ENCODE measurements at places on chromosomes 2 and 18.

DNA sequence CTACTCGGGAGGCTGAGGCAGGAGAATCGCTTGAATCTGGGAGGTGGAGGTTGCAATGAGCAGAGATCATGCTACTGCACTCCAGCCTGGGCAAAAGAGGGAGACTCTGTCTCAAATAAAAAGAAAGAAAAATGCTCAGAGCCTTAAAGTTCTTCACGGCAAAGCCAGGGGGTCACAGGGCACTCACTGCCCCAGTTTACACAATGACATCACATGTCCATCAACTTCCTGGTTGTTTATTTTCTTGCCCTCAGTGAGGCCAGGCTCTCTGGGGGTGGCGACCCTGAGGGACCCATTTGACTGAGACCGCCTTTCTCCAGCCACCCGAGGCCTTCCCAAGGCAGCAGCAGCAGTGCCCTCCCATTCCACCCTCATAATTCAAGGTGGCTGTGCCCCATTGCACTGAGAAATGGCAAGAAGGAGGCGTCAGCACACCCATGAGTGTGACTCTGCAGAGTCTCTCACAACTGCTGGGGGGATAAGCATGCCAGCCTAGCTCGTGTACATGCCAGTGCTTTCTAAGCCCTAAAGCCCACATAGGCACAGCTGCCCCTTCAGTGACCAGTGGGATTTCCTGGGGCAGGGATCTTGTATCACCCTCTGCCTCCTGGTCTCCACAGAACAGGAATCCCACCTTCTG is 50.0 kb downstream of the SFXN5 start:
- DNase-seq: no peak

- no peak for DNase-seq
Measured at GRCh38 chr2:7053650-7054265, 136.5 kb downstream of the RNF144A start.

DNA sequence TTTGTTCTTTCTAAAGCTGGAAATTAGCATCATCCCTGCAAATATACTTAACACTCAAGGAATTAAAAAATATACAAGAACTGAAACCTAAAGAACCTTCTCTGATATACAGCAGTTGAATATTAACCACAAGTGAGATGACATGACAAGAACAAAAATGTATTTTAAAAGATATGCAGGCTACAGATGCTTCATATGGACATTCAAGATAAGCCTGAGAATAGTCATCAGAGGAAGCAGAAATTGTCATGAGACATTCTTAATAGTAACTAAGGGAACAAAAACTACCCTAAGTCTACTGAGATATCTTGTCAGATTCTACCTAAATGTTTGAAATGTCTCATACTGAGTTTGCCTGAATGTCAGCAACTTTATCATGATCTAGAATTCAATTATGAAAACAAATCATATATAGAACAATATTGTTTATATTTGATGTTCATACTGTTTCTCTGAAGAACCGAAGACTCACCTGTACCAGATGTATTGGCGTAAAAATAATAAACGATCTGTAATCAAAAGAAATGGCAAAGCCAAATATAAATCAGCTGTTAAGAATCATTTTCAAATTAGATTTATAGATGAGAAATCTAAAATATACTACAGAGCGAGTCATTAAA is 4.7 kb downstream of the NBAS start:
- no peak for DNase-seq

GRCh38 chr2:212532585-212532984 is 6.0 kb downstream of the ERBB4 start:
- DNase-seq: no peak

DNA sequence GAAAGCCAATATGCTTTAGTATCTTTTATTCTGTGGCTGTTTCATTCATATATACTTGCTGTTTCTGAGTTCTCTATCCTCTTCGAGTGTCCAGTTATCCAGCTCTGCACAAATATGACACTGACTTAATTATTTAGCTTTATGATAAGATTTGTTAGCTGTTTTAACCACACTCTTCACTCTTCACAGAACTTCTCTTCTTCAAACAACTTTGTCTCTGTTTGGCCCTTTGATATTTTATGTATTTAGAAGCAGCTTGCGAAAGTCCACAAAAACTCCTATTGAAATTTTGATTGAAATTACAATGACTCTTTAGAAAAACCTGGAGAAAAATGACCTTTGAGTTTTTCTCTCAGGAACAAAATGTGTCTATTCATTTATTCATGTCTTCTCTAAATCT is 407.0 kb downstream of the CPS1 start:
- DNase-seq: no peak

GRCh38 chr2:67234440-67234839 is 162.7 kb upstream of the ETAA1 start:
- peak; percentile 20 for DNase-seq

DNA sequence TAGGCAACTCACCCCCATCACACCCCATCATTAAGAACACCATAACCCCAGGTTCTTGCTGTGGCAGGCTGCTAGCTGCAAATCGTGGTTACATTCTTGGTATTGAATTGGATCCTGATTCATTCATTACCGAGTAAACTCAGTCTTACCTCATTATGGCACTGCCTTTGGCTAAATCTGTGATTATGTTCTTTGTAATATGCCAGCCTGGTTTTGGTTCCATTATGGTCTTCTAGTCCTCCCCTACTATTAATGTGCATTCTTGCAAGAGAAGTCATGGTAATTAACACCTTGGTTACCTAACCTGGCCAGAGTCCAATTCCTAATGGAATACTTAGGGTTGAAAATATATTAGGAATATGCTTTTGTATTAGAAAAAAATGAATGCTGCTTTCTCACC is 258.9 kb upstream of the APCDD1 start:
- no peak for DNase-seq

- no peak for DNase-seq
Measured at GRCh38 chr18:23438046-23438377, 15.1 kb upstream of the RIOK3 start.

DNA sequence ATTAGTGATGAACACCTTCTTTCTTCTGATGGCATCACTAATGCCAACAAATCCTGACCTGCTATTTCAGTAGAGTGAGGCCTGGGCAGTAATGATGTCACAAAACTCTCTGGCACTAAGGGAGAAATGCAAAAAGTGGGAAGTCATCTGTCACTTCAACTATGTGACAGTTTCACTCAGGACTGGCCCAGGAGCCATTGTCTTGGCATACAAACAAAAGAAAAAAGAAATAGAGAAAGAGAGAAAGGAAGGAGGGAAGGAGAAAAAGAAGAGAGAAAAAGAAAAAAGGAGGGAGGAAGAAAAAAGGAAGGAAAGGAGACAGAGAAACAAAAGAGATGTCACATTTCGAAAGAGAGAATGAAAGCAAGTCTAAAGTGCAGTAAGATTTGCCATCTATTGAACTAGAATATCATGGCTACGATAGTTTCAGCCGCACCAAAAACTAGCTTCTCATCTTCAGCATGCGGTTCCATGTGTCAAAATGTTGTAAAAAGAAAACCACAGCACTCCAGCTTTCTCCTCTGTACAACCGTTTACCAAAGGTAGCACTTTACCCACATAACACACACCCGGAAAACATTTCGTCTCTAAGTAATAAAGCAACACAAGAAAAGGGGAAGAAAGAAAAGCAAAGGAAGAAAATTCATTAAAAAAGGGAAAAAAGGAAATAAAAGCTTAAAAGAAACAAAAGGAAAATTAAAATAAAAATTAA is 50.1 kb downstream of the CD226 start:
- peak; percentile 24 for DNase-seq

- DNase-seq: no peak
Measured at GRCh38 chr2:209389171-209389618, 34.7 kb upstream of the MAP2 start.

- no peak for DNase-seq
Measured at GRCh38 chr2:201754717-201755415, 25.9 kb downstream of the ALS2 start.

- no peak for DNase-seq
Measured at GRCh38 chr2:953975-954686, 3.5 kb downstream of the SNTG2 start.

GRCh38 chr2:97936199-97936598 is 59.5 kb downstream of the TMEM131 start:
- DNase-seq: no peak

DNA sequence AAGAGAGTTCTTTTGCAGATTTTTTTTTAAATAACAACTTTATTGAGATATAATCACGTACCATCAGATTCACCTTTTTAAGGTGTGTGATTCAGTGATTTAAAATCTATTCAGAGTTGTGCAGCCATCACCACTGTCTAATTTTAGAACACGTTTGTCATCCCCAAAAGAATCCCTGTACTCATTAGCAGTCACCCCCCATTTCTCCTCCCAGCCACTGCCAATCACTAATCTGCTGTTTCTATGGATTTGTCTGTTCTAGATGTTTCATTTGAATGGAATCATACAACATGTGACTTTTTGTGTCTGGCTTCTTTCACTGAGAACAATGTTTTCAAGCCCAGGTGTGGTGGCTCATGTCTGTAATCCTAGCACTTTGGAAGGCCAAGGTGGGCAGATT is 55.4 kb upstream of the RAPH1 start:
- DNase-seq: no peak

DNA sequence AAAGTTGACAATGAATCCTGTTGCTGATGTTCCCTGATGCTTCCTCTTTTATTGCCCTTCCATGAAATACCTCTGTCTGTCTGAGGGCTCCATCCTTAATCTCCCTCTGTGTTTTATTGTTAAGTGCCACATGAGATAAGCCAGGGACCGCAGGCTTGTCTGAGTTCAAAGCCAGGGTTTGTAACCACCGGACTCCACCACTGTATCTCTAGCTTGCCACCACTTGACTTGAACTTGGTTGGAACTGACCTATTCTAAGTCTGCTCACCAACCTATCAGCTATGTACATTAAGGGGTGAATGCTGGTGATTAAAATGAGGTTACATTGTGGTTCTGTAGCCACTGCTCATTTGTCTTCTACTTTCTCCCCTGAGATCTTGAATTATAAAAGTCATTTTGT is 328.5 kb upstream of the ZEB2 start:
- no peak for DNase-seq

DNA sequence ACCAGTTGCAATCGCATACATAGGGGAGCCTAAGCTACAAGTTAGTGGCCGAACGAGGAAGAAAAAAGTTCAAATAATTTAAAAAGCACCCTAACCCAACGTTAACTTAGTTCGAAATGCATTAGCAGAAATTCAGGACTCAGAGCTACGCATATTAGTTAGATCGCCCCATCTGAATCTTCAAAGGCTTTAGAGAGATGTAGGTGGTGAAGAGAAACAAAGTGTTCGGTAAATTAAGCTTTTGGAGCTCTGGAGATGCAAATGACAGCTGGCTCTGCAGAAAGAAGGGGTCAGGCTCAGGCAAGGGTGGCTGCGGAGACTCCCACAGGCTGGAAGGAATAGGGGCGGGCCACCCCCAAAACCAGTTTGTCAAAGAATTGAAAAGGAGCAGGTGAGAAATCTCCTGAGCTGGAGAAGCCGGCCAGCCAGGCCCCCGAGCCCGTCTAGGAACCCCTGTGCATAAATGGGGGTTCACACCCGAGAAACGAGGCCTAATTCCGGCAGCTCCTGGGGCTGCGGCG is 621 bp downstream of the TXNL1 start:
- DNase-seq: no peak

DNA sequence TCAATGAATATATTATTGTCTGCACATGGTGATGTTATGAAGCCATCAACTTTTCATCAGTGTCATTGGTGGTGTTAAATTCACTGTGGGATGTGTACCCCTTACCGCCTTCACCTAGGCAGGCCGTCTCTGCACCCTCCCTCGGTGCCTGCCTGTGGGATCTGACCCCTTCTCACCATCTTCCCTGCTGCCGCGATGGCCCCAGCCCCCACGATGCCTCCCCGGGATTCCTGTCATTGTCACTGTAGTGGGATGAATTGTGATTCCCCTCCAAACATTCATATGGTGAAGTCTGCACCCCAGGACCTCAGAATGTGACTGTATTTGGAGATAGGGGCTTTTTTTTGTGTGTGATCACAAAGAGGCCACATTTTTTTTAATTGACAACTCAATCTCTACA is 198.3 kb upstream of the HS6ST1 start:
- no peak for DNase-seq

- no peak for DNase-seq
Measured at GRCh38 chr18:13354402-13354801, 135.8 kb downstream of the LDLRAD4 start.

GRCh38 chr2:85733121-85733960 is 20.4 kb upstream of the ATOH8 start:
- no peak for DNase-seq

DNA sequence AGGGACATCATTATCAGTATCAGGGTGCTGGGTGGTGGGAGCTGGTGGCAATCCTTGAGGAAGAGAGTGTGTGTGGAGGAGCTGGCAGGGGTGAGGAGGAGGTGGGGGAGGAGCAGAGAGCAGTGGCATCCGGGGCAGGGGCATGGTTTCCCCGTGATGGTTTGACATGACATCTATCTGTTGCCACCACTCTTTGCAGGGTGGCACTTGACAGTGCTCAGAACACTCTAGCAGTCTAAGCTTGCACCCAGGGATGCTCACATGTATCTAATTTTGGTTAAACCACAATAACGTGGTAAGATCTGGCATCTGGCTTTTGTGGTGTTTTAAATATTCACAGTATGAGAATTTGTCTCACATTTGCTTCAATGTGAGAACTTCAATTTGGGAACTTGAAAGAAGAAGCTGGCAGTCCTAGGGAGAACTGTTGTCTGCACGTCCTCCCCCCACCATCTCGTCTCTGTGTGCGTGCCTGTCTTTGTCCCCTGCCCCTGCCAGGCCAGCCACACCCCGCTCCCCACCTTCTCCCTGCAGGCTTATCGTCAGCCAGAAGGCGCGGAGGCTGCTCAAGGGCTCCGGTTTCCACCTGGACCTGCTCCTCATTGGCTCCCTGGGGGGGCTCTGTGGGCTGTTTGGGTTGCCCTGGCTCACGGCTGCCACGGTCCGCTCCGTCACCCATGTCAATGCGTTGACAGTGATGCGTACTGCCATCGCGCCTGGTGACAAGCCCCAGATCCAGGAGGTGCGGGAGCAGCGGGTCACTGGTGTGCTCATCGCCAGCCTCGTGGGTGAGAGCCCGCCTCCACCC is 11.7 kb downstream of the SLC4A3 start:
- DNase-seq: peak; percentile 92

DNA sequence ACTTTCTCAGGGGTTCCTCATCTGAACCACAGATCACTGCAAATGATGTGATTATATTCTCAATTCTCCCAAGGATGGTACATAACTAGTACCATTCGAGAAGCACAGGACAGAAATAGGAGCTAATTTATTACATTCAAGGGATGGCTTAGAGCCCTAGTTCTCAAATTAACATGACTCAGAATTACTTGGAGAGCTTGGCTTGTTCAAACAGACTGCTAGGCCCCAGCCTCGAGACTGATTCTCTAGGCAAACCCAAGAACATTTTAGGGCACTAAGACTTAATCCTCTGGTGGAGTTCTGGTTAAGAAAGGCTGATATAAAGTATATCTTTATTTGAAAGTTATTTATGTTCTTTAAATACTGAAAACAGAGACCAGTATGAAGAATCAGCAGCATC is 35.8 kb downstream of the HIBCH start:
- no peak for DNase-seq

All from MV-4-11 (cell line).